ENCODE measurements at places on chromosomes 1 and 21.

GRCh38 chr1:50335036-50335435 lies 88.2 kb downstream of the DMRTA2 start:
- DNase-seq = no peak

DNA sequence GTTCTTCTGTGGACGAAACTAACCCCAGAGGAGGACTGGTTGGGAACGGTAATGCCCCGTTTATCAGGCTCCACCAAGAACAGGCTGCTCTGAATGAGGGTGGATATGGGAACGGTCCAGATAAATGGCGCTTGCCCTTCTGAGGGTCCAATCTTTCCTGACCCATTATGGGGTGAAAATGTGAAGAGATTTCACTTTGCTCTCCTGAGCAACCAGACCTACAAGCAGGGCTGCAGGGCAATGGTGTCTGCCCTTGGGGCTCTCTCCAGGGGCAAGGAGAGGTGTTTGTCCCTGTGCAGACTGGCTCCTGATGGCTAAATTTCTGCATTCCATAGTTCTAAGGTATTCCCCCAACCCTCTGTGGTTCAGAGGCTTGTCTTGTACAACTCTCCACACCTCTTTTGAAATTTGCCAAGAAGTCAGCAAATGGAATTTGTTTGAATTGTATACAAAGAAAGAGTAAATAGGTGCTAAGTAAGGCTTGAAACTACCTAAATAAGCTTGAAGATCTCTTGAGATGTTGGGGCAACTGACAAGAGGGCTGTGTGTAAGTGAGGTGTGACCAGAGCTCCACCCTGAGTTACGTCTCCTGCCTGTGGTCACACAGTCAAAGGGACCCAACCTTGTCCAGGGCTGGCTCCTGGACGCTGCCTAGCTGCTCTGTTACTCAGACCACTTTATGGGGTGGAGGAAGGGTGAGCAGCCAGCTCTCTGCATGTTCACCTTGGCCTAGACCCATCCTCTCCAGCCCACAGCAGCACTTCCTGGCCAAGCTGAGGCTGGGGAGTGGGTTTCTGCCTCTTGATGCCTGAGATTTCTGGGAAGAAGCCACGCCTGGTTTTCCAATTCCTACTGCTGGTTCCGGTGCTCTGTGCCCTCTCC lies 24.8 kb downstream of the SLC2A1 start:
- DNase-seq = no peak

DNA sequence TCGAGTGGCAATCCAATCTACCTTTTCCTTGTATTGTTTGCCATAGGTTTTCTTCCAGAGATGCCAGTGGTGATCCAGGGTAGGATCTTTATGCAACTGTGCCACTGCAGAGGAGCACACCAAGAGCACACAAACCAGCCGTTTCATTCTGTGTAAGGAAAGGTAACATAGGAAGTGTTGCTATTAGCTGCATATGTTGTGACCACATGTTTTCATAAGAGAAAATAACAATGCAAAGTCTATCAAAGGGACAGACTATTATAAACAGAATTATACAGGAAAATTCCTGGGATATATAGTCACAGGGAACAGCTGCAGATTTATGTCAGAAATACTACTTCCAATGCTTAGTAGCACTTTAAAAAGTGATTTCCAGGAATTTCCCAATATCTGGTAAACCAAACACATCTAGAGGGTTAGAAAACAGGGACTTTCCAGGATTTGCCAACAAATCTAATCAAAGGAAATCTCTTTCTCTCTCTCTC lies 919 bp downstream of the CTSS start:
- DNase-seq = no peak

DNA sequence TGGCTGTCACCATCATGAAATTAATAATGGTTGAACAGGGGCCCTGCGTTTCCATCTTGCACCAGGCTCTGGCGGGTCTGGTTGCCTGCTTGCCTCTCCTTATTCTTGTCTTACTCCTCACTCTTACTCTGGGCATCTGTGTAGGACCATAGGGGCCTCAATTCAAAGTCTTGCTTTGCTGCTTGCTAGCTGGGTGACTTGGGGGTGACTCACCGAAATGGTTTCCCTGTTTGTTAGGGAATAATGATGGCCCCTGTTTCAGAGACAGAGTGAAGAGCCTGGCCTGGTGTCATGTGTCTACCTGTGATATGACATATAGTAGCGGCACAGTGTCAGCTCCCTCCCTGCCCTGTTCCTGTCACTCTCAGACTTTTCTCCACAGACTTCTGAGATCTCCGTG lies 24.6 kb downstream of the KCNC4 start:
- no peak for DNase-seq

GRCh38 chr1:48250572-48250971 lies 28.1 kb downstream of the SLC5A9 start:
- no peak for DNase-seq

DNA sequence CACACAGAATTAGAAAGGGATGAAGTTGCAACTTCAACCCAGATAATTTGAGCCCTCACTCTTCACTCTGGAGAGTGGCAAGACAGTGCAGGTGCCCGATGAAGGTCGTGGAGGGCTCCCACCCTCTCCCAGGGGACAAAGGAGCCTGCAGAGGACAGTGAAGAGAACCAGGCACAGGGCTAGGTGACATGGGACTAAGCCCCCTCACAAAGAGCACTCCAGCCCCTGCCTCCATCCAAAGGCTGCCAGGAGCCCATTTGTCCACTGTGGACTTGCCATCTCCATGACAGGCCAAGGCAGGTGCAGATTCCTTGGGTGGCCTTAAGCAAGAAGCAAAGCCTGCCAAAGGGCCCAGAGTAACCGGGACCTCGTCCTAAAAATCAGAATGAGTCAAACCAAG lies 15.1 kb downstream of the ERRFI1 start:
- no peak for DNase-seq

DNA sequence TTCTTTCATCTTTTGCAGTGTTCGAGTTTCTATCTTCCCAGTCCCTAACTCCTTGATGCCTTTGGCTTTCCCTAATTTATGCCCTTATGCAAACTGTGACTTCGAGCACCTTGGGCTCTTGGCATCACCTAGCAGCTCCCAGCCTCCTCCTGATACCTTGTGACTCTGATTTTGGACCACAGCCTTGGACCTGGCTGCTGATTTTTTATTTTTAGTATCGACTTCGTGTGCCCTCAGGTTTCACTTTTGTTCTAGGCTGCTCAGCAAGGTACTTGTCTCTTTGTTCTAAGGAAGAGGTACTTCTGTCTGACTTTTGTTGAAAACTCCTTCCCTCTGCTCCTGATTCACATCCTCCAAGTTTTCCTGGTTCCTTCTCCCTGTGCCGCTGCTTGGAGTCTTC lies 69.6 kb upstream of the KCNK1 start:
- no peak for DNase-seq

GRCh38 chr21:29114765-29115500 lies 15.5 kb upstream of the MAP3K7CL start:
- DNase-seq = no peak

GRCh38 chr1:6954591-6954990 lies 169.3 kb downstream of the CAMTA1 start:
- DNase-seq = no peak

- no peak for DNase-seq
Measured at GRCh38 chr1:60044881-60045280, 28.7 kb downstream of the C1orf87 start.

DNA sequence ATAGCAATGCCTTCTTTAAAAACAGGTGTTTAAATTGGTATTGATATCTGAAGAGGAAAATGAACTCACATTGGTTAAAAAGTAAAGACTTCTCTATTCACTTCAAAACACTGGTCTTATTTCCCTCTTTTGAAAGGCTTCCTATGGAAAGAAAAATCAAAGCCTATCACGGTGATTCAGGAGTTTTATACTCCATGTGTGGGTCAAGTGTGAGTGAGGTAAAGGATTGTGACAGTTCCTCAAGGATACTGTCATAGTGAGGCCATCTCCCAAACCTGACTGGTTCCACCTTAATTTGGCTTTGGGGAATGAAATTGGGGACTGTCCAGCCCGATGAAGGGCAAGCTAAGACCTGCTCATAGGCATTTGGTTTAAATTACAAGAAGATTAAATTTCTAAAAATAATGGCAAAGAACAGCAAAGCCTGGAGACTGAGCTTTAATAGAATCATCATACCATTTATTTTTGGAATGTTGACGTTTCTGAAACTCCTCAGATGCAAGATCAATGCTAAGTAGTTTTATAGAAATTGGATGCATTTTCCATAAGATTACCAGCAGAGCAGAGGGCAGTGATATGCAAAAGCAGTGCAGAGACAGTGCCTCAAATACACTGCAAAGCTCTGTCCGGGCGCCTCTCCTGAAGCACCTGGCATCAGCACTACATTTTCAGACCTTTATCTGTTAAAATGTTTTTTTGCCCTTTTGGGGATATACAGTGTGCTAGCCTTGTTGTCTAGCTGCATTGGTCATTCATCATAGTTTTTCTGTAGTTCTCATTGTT lies 302.1 kb upstream of the SGIP1 start:
- no peak for DNase-seq

- no peak for DNase-seq
Measured at GRCh38 chr1:200428482-200429205, 18.8 kb upstream of the ZNF281 start.

DNA sequence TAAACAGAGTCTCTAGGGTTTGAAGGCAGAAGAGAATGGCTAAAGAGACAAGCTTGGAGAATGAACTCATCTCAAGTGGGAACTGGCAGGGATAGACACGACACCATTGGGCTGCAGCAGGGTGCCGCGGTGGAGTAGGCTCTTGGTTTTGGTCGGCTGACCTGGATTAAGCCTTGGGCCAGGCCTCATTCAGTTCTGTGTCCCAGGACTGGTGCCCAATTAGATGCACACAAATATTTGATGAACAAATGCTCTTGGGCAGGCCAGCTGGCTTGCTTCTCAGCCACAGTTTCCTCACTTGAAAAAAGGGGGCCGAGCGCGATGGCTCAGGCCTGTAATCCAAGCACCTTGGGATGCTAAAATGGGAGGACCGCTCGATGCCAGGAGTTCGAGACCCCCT lies 53.4 kb upstream of the CITED4 start:
- no peak for DNase-seq

- no peak for DNase-seq
Measured at GRCh38 chr1:30675761-30676160, 47.6 kb downstream of the MATN1 start.

- DNase-seq = no peak
Measured at GRCh38 chr1:65866439-65866838, 73.7 kb downstream of the PDE4B start.

- no peak for DNase-seq
Measured at GRCh38 chr1:114156538-114157274, 3.0 kb upstream of the SYT6 start.

DNA sequence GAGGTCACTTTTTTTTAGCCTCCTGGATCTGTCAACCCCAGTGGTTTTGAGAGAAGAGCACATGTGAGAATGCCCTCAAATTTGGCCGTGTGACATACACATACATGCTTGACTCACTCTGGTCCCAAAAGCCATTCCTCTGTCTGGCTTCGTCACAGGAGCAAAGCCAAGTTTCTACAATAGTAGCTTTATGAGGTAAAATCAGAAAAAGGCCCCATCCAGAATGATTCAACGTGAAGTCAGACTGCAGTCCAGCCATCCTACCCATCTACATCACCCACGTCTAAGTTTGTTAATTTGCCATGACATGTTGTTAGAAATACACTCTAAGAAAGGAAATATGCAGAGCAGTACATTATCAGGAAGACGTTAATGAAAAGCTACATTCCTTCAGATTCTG lies 245.2 kb downstream of the SDCCAG8 start:
- DNase-seq = no peak

- DNase-seq = peak; percentile 51
Measured at GRCh38 chr1:27388337-27389005, 4.0 kb upstream of the GPR3 start.

GRCh38 chr1:40421431-40422384 lies 28.6 kb upstream of the ZFP69B start:
- no peak for DNase-seq

DNA sequence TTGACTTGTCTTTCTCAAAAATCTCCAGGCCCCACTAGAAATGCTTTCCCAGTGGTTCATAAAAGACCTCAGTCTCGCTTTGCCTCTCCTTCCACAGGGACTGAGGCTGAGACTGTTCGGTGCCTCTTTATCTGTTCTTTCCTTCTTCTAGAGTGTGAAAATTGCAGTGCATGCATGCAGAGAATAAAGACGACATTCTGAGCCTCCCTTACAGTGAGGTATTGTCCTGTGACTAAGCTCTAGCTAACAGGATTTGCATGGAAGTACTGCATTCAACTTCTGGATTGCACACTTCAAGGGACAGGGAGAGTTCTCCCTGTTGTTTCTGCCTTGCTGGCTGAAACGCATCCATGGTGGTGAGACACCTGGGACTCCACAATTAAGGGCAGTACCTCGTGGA lies 69.1 kb downstream of the COLGALT2 start:
- DNase-seq = no peak

DNA sequence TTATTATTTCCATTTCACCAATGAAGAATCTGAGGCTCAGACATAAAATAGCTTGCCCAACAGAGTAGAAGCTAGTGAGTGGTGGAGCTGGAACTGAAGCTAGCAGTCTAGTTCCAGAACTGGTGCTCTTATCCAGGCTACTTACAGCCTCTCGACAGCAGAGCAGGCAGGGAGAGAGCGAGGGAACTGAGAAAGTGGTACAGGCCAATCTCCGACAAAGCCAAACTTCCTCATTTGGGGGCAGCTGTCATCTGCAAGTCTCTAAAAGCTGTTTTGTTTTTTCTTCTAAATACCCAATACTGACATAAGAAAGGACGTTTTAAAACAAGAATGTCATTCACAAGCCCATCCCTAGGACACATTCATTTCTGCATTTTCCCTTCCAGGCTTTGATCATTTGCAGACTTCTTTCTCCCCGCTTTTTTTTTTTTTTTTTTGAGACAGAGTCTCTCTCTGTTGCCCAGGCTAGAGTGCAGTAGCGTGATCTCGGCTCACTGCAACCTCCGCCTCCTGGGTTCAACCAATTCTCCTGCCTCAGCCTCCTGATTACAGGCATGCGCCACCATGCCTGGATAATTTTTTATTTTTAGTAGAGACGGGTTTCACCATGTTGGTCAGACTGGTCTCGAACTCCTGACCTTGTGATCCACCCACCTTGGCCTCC lies 20.0 kb downstream of the YIPF1 start:
- DNase-seq = no peak

- DNase-seq = no peak
Measured at GRCh38 chr1:241229216-241229615, 127.8 kb downstream of the RGS7 start.
